Right ventricle myocardium superior (tissue), 1 donor: ENCODE measurements at places on chromosomes 1 and 21.

- no peak for DNase-seq
Measured at GRCh38 chr1:193685986-193686385, 499.6 kb upstream of the B3GALT2 start.

DNA sequence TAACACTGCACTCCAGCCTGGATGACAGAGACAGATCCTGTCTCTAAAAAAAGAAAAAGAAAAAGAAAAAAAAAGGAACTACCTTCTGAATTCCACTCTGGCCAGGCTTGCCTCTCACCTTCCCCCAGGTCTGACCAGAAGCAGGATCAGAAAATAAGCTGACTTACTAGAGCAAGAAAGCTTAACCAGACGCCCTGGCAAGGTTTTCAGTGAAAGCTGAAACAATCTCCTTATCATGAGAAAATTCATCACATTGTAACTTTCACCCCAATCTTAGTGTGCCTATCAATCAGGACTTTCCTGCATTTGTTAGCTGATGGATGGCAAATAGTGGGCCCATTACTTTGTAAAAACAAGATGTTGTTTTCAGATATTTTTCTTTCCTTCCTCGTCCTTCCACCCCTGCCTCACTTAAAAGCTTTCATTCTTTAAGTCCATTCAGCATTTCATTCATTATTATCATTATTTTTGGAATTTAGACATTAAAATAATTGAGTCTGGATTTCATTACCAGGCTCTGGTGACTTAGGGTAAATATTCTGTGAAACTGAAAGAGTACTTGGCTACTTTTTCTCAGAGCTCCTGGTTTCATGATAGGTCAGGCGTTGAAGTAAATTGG, 96.5 kb upstream of the CD34 start:
- DNase-seq: no peak

DNA sequence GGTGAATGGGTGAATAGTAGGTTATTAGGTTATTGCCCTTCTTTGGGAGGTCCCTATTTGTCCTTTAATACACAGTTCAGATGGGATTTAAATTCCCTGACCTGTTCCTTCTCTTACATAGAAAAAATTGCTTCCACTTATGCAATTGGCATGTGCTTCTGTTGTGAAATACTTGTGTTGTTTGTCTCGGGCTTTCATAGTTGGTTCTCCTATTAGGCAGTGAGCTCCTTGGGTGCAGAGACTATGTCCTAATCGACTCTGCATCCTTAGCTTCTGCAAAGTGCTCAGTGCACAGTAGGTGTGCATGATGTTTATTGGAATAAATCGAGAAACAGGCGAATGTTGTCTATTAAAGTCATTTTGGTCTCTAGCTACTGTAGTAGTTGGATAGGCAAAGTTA, 1.3 kb upstream of the PDE4B start:
- DNase-seq: no peak

DNA sequence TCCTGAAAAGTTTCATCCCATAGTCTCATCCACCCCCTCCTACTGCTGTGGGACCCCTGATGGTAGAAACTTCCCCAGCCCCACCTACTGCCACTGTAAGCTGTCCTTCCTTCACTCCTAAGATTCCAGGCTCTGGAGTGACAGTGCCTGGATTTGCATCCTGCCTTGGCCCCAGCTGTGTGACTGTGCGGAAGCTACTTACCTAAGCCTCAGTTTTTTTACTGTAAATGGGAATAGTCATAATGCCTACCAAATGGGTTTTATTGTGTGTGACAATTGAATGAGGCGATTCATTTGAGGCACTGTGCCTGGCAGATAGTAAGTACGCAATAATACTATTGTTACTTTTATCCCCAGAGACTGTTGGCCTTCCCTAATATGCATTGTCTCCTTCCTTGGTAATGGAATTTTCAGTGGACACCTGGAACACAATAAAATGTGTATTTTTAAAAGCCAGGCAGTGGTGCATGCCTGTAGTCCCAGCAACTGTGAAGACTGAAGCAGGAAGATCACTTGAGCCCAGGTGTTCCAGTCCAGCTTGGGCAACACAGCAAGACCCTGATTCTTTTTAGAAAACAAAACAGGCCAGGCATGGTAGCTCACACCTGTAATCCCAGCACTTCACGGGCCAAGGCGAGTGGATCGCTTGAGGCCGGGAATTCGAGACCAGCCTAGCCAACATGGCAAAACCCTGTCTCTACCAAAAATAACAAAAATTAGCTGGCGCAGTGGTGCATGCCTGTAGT, 55.0 kb upstream of the ZNF326 start:
- no peak for DNase-seq

- no peak for DNase-seq
Measured at GRCh38 chr1:223011505-223011856, 131.6 kb downstream of the TLR5 start.

GRCh38 chr1:14778541-14778897, 180.0 kb downstream of the KAZN start:
- no peak for DNase-seq

GRCh38 chr21:42685036-42685435, 31.6 kb downstream of the PDE9A start:
- no peak for DNase-seq

- DNase-seq: no peak
Measured at GRCh38 chr1:65311760-65312159, 2.4 kb downstream of the DNAJC6 start.

DNA sequence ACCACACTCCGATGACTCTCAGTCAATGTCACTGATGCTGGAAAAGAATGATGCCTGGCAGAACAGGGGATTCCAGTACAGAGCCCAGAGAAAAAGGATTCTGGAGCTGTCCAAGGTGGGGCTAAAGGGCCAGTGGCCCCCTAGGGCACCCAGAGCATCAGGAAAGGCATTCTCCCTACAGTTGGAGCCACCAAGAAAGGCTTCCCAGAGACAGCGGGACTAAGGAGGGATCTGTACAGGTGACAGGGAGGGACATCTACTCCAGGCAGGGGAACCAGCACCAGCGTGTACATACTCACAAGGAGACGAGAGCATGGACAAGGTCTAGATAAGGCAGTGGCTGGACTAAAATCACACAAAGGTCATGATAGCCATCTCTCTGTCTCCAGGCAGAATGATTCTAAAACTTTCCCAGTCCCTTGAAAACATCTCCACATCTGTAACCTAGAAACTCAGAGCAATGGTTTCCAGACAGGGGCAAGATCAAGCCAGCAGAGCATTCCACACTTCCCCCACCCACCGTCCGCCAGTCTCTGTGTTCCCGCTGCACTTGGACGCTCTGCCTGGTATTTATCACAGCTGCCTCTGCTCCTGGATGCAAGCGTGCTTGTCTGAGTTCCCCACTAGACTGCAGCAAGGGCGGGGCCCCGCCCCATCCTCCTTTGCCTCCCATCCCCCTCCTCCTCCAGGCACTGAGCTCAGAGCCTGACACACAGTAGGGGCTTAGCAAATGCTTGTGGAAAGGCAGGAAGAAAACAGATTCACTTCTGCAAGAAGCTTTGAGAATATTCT, 111.6 kb upstream of the ZC3H12A start:
- DNase-seq: no peak

GRCh38 chr1:197838836-197839235, 63.6 kb upstream of the DENND1B start:
- no peak for DNase-seq

- DNase-seq: no peak
Measured at GRCh38 chr1:220330265-220330664, 58.0 kb upstream of the RAB3GAP2 start.

DNA sequence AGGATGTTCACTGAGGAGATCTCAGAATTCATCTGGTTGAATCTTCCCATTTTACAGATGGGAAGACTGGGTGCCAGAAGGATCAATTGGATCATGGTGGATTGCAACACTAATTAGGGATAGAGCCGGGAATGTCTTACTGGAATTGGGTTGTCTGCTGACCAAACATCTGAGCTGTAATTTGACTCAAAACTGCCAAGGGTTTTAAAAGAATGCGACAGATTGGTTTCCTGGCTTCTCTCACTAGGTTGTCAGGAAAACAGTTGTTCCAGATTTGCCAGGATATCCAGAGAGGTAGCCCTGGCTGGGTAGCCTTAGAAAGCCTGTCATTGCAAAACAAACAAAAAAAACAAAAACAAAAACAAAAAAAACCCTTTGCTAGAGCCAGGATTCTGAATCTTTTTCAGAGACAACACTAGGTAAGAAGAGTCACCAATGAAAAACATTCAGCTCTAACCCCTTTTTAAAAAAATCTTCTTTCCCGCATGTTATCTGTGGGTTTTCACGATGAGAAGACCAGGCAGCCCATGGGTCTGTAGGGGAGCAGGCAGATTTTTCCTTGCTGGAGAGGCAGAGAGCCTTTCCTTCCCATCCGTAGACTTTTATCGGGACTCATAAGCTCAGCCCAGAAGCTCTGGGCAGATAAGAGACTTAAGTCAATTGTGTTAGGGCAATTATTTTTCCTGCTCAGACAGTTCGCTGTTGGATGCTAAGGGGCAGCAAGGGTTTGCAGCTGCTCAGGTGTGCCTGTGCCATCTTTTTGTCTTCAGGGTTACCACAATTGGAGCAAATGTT, 418.9 kb downstream of the PRDM2 start:
- no peak for DNase-seq

DNA sequence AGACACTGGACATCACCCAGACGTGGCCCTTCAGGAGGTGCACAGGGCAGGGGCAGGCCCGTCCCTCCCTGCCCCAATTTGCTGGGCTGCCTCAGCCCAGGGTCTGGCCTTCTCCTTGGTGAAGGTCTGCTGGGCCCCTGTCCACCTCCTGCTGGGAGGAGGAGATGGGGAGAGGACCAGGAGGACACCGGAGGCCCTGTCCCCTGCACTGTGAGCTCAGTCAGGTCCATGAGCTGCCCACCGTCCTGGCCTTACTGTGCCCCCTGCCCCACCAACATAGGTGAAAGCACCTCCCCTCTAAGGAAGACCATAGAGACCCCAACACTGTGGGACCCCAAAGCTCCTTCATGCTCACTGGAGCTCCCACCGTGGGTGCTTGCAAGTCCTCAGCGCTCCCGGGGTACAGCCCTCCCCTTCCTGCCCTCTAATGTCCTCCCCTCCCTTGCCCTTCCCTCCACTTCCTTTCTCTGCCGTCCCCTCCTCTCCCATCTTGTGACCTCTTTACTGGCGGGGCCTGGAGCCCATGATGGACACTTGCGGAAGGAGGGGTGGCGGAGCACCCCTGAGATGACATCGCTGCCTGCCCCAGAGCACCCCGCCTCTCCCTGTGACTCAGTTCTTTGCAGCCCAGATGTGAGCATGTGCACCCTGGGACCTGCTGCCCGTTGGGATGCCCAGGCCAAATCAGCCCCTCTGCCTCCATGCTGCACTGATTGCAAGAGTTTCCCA, 4.6 kb downstream of the LRRC3 start:
- DNase-seq: no peak

DNA sequence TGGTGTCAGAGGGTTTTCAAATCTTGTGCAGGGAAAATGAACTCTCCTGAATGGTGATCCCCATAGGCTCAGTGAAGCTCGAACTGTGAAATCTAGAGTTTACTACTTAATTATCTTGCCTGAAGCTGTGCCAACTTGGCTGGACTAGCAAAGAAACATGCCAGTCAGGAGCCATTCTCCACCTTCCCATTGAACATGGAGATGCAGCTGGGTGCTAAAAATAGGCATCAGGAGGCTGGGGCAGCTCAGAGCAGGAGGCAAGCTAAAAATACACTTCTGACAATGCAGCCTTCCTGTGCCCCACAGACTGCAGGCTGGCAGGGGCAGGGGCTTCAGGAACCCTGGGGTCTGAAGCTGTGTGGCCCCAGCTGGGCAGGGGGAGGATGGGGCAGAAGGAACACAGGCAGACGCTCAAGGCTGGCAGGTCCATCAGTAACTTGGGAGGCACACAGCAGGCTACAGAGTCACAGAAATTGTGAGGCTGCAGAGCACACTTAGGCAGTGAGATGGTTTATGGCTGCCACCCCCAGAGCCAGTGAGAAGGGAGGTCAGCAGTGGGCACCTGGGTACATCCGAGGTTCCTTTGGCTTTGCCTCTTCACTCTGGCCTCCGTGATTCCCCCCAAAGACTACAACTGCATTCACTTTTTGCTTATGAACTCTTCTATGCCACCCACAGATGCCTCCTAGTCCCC, 155.4 kb upstream of the KCND3 start:
- DNase-seq: peak; percentile 50

DNA sequence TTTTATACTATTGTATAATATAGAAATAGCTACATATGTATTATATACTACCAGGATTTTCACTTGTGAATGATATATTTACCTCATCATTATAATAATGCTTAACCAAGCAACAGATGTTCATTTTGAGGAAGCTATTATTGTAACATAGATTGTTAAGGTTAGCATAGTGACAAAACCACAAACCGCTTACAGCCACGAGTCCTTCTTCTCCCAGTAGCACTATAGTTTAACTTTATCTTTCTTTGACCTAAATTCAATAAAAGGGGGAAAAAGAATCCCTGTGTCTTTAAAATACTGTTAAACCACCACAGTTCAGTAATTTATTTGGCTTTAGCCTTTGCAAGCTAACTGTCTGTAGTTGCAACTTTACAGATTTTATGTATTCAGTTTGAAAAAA, 1039.4 kb upstream of the B3GALT2 start:
- DNase-seq: no peak

DNA sequence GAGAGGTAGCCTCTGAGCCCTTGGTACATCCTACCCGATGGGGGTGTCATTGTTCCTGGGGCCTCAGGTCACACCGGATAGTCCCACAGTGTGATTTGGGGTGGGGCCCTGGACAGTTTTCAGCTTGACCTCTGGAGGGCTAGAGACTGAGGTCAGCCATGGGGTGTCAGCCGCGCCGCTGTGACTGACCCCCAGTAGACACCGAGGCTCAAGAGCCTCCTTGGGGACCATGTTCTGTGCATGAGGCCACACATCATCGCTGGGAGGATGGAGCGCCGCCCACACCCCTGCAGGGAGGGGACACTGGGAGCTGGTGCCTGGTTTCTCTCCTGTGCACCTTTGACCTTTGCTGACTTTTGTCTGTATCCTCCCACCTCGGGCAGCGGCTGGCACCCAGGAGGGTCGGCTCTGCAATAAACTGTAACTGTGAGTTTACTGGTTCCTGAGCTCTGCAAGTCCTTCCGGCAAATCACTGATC, 22.6 kb downstream of the ITGB2 start:
- peak; percentile 40 for DNase-seq

- DNase-seq: no peak
Measured at GRCh38 chr1:203060115-203060514, 25.7 kb downstream of the MYOG start.

DNA sequence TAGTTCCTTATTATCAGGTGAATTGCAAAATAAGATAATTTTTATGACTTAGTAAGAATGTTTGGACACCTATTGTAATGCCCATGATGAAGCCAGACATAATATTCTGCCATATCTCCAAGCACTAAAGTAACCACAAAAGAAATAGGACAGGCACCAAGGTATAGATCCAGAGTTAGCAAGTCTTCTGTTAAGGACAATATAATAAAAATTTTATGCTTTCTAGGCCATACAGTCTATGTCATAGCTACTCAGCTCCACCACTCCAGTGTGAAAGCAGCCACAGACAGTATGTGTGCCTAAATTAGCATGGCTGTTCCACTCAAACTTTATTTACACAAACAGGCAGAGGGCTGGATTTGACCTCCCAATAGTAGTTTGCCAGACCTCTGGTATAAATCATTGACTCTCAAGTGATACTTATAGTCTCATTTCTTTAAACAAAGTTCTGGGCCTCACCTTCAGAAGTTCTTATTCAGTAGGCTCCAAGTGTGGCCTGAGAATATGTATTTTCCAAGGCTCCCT, 88.3 kb downstream of the SCMH1 start:
- no peak for DNase-seq
